Left renal pelvis (tissue), 4 donors: ENCODE measurements at places on chromosomes 12 and 14. TPM values are rescaled to one million over a fixed set of nuclear protein-coding genes. Genes with fewer than 3 reads are reported as not detected.

DNA sequence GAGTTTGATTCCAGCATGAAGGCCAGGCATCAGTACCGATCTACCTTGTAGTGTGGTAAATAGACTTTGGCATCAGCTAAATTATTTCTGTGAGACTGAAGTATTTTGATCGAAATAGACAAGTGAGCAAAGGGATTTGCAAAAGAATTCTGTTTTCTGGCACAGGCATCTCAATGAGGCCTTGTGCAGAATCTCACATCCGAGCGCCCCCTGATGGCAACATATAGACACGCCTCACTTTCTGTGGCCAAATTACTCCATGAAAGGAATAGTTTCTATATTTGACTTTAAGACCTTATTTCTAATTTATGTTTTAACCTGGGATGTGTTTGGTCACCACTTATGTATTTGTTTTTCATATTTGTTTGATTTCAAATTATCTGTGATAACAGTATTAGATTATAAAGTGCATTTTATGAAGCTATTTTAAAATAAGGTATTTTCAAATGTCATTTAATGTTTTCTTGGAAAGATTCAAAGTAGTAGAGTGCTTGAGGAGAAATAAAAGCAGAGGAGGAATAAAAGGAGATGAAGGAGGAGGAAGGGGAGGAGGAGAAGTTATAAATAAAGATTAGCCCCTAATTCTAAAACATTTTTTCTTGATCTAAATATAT, 731.9 kb downstream of the NRXN3 start:
- peak; percentile 3 for DNase-seq

The TGM1 gene
- polyA plus RNA-seq, result 1.6 TPM

GRCh38 chr12:79337662-79338290, 353.0 kb downstream of the PAWR start:
- DNase-seq, result no peak

The BATF gene
- polyA plus RNA-seq, result 1.3 TPM

The AICDA gene
- polyA plus RNA-seq, result 0.36 TPM

GRCh38 chr12:88897723-88898122, 317.5 kb upstream of the KITLG start:
- peak; percentile 5 for DNase-seq

GRCh38 chr12:53219956-53220693, 11.9 kb downstream of the RARG start:
- DNase-seq, result no peak

The TOMM20L gene
- 1.3 TPM for polyA plus RNA-seq

DNA sequence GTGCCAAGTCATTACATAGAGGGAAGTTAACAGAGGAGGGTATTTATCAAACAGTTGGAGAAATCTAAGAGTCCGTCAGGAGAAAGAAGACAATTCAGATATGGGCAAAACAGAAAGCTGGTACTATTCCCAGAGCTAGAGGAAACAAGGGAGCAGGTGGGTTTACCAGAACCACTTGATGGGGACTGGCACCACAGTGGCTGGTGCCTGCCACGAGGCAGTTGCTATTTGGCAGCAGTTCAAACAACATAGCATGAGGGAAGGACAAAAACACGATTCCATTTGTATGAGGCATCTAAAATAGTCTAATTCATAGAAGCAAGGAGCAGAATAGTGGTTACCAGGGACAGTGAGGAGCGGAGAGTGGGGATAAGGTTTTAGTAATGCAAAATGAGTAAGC, 24.6 kb upstream of the KLRD1 start:
- no peak for DNase-seq

GRCh38 chr14:45868377-45868776, 615.4 kb upstream of the MIS18BP1 start:
- no peak for DNase-seq

- no peak for DNase-seq
Measured at GRCh38 chr14:75213172-75213571, 36.8 kb upstream of the TMED10 start.

- no peak for DNase-seq
Measured at GRCh38 chr12:14367040-14367661, 1.7 kb downstream of the ATF7IP start.

DNA sequence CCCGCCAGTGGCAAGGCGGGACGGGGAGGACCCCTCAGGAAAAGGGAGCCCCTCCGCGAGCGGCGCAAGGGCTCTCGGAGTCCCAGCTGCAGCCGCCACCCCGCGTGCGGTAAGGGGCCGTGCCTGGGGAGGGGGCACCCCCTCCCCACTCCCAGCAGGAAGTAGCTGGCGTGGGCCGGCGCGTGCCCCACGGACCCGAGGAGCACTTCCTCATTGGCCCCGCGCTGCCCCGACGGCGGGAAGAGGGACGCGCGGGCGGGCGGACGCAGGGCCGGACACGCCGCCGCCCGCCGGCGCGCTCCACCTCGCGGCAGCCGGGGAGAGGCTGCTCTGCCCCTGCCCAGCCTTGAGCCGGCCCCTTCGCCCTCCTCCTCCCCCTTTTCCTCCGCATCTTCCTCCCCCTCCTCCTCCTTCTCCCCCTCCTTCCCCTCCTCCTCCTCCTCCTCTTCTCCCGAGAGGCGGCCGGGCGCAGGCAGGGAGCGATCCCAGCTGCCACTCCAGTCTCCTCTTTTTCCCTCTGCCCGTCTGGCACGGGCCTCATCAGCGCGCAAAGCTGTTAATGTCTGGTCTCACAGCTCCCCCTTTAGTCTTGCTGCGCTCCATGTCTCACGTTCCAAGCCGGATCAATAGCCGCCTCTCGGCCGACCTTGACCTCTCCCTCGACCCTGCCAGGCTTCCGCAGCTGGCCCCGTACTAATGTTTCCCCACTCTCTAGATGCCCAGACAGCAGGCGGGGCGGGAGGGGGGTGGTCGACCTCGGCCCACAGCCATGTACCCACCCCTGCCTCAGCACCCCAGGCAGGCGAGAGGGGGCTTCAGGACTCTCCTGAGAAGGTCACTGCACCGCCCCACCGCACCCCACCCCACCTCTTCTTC, 2.6 kb upstream of the BCL11B start:
- peak; percentile 85 for DNase-seq
